ENCODE measurements at places on chromosomes 5 and 9. TPM values are rescaled to one million over a fixed set of nuclear protein-coding genes. Genes with fewer than 3 reads are reported as not detected.
A peak's percentile ranks its signal among the peaks of the same experiment; 100 is the strongest.

Gene C9orf72
- total RNA-seq, result 5.0 TPM

Gene POLR3G
- 15.6 TPM for total RNA-seq

GRCh38 chr5:24491490-24491889, 153.3 kb downstream of the CDH10 start:
- no peak for DNase-seq

- DNase-seq, result no peak
Observed at GRCh38 chr5:108953940-108954339, 206.2 kb downstream of the FER start.

Gene STK10
- 16.4 TPM for total RNA-seq

Gene ATP10B
- not detected for total RNA-seq

GRCh38 chr5:34535433-34535832, 120.7 kb upstream of the RAI14 start:
- DNase-seq, result no peak

Gene BSPRY
- not detected for total RNA-seq

Gene ANKDD1B
- not detected for total RNA-seq

Gene LSM11
- total RNA-seq, result 3.9 TPM

- DNase-seq, result peak; percentile 47
Observed at GRCh38 chr9:126379661-126380360, 53.2 kb downstream of the MVB12B start.

Gene SPINK6
- total RNA-seq, result not detected

- no peak for DNase-seq
Observed at GRCh38 chr5:62260513-62260912, 45.5 kb upstream of the KIF2A start.

DNA sequence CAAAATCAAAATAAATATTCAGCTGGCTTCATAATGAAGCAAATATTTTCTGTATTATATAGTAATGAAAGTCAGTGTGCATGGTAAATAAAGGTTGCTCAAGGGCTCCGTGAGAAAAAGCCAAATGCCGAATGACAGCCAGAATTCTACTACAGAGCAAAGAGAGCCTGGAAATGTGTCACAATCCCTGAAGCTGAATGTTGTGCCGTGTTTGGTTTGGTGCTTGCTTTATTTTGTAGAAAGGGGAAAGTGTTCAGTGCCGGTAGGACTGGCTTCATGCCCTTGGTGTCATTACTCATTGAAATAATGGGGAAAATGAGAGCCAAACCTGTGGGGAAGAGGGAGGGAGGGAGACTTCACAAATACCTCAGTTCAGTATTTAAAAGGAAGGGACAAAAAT, 26.8 kb upstream of the ADAMTSL1 start:
- no peak for DNase-seq

DNA sequence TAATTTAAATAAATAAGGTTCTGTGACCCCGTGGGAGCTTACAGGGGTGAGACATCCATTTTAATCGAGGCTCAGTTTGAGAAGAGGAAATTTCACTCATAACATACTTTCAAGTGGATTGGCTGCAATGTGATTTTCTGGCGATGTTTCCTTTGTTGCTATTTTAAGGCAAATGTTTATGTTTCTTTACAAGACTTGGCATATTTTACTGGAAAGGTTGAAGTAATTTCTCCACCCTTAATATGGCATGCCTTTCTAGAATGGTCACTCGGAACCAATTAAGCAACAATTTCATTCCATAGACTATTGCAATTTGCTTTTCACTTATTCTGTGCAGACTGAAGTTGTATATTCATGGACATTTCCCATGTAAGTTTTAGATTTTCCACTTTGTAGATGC, 438.0 kb upstream of the WWC1 start:
- DNase-seq, result peak; percentile 59

Gene GLIPR2
- total RNA-seq, result 37.8 TPM

Gene ACOT12
- not detected for total RNA-seq
